ENCODE measurements at places on chromosomes 13 and 19.

GRCh38 chr13:85738696-85739320 is 60.4 kb downstream of the SLITRK6 start:
- no peak for DNase-seq

- DNase-seq = peak; percentile 66
Measured at GRCh38 chr19:55460670-55461258, 678 bp downstream of the ISOC2 start.

- no peak for DNase-seq
Measured at GRCh38 chr19:39187552-39187943, 9.2 kb upstream of the NCCRP1 start.

GRCh38 chr13:39486758-39487157 is 116.2 kb downstream of the LHFPL6 start:
- no peak for DNase-seq

- no peak for DNase-seq
Measured at GRCh38 chr19:3335431-3336350, 30.7 kb upstream of the NFIC start.

GRCh38 chr19:38701455-38702063 is 42.7 kb downstream of the CAPN12 start:
- DNase-seq = no peak
